ENCODE measurements at places on chromosomes 7 and 10.

DNA sequence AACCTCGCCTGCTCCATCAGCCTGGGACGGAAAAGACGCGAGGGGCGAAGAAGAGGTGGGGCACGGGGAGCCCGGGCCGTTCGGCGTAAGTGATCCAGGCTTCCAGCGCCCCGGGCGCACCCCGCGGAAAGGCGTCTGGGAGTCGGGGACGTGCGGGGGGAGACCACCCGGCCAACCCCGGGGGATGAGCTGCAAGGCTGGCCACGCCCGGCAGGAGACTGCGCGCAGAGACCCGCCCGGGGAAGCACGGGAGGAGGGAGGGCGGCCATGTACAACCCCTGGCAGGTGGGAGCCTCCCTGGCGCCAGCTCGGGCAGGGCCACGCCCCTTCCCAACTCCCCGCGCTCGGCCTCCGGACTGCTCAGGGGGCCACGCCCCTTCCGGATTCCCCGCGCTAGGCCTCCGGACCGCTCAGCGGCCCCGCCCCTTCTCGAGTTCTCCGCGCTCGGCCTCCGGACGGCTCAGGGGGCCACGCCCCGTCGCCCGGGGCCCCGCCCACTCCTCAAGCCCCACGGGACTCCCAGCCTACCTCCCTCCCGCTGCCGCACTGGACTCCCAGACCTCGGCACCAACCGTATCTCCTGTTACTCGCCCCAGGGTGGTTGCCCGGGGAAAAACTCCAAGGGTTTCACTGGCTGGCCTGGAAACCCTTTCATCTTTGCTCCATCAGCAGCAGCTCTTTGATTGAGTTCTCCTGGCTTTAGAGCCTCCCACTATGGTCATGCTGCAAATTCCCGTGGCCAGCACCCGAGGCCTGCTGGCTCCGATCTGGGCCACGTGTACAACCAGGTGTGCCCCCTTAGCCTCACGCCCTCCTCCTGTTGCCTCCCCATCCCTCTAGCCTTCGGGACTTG, 284.4 kb downstream of the ZEB1 start:
- DNase-seq: peak; percentile 65

DNA sequence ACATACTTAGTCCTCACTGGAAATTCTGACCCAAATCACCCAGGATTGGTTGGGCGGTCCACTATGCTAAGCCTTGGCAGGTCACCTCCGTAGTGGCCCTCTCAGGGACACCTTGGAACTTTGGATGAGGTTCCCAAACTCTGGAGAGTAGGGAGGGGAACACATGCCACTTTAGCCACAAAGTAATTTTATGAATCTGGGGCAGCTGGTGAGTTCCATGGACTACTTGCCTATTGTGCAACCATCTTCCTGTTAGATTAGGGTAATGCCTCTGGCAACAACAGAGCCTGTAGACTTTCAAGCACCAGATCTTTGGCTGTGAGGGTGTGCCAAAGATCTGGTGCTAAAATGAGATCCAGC, 77.7 kb downstream of the ITGB8 start:
- DNase-seq: no peak

- no peak for DNase-seq
Measured at GRCh38 chr7:44911911-44912310, 26.6 kb upstream of the PURB start.

DNA sequence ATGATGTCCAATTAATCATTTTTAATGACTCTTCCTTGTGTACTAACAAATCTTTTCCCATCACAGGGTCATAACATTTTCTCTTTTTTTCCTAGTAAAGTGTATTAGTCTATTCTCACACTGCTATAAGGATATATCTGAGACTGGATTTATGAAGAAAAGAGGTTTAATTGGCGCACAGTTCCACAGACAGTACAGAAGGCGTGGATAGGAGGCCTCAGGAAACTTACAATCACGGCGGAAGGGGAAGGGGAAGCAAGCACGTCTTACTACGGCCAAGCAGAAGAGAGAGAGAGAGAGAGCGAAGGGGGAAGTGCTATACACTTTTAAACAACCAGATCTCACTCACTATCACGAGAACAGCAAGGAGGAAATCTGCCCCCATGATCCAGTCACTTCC, 359.4 kb upstream of the NFE2L3 start:
- DNase-seq: no peak

GRCh38 chr10:74187237-74187636, 36.2 kb downstream of the ADK start:
- no peak for DNase-seq

- no peak for DNase-seq
Measured at GRCh38 chr7:16652888-16653287, 6.9 kb downstream of the BZW2 start.

DNA sequence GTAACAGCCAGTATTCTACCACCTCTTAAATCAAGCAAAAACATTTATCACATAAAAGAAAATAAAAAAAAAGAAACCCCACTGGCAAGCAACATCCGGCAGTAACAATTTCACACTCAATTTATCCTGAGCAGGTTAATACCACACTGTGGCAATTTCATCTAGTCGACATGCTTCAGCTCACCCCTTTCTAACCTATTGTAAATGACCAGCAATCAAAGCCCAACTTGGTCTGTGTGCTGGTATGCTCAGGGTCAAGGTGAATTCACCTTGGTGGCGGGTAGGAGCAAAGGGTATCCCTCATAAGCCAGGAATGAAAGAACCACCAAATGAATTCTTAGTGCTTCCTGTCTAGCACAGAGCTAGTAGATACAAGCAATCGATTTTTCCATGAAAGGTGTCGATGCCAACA, 109.1 kb upstream of the AFAP1L2 start:
- no peak for DNase-seq

DNA sequence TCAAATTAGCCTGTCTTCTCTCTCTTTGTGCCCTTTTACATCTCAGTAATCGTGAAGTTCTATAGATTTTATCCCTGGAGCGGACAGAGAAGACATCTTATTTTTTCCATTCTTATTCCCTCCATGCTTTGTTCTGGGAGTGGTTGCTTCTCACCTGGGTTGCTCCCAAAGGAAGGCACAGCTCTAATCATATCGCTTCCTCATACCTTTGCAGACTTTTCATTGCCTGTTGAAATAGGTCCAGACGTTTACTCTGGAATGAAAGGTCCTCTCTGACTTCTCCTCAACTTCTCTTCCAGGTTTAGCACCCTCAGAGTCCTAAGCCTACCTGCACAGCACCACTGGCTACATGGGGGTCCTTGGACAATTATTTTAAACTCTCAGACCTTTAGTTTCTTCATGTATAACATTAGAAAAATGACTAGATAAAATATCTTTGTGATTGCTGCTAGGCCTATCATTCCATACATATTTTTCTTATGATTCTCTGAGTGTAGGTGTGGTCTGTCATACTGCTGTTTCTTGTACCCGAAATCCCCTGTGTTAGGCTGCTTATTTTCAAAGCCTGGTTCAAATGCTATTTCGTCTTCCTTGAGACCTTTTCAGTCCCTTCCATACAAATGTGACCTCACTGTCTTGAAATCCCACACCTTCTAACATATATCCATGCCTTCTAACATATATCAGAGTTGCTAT, 418.1 kb downstream of the GFRA1 start:
- no peak for DNase-seq

- DNase-seq: no peak
Measured at GRCh38 chr7:69599286-69599954, 1.1 kb downstream of the AUTS2 start.

- DNase-seq: no peak
Measured at GRCh38 chr10:29553544-29554250, 81.1 kb downstream of the SVIL start.

- no peak for DNase-seq
Measured at GRCh38 chr7:139772873-139773272, 4.9 kb downstream of the HIPK2 start.

DNA sequence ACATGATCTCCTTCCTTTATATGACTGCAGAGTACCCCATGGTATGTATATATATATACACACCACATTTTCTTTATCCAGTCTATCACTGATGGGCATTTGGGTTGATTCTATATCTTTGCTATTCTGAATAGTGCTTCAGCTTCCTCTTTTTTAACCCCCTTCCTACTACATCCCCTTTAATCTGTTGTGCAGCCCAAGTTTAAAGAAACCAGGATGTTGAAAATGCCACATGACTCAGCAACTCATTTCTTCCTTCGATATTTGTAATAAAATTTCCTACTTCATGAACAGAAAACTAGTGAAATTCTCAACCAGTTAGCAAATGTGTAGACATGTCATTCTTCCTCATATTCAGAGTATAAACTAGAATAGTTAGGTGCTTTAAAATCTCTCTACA, 1245.7 kb upstream of the SORCS1 start:
- no peak for DNase-seq

- DNase-seq: no peak
Measured at GRCh38 chr7:77157446-77157845, 35.0 kb downstream of the CCDC146 start.

GRCh38 chr7:159036916-159037605, 107.6 kb downstream of the VIPR2 start:
- no peak for DNase-seq

DNA sequence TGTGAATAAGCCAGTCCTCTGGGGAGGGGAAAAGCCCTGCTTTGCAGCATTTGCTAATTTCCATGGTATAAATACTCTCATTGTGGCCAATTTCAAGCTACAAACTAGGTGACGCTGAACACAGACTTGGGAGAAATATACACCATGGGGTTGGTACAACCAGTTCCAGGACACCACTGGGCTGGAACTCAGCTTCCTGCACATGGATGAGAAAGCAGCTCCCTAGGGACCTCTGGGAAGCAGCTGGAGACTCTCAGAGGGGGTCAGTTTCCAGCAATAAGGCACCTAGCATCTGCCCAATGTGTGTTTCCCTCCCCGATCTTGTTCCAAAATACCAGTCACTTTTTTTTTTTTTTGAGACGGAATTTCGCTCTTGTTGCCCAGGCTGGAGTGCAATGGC, 56.8 kb upstream of the WDR11 start:
- no peak for DNase-seq

DNA sequence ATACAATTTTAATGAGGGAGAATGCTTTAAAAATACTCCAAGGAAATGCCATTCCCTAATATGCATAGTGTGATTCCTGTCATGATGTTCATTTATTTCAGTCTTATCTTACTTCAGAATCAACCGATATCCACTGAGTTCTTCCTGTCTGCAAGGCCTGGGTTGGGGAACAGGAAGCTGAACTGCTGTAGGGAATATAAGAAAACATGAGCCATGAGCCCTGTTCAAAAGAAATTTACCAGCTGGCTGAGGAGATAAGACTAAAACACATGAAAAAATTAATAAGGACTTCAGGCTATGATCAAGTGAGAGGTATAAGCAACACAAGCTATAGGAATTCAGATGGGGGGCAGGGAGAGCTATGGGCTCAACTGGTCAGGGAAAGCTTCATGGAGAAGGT, 184.7 kb downstream of the PLPP4 start:
- no peak for DNase-seq

GRCh38 chr7:102892631-102893278, 20.0 kb upstream of the LRRC17 start:
- no peak for DNase-seq

DNA sequence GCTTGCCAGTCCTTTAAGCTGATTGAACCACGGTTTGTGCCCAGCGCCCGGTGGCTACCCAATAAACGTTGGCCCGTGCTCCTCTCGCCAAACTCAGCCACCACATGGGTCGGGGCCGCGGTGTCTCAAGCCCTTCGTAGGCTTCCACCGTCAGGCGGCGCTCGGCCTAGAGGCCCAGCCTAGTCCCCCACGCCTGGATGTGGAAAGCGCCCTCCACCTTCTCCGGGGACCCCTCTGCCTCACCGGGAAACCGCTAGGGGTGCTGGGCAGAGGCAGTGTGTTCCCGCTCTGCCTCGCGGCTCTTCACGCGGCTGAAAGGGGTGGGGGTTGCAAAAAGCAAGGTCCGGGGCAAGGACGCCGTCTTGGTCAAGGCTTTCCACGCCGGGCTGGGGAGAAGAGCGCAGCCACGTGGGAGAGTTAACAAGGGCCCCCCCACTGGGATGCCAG, 29.8 kb downstream of the LEP start:
- no peak for DNase-seq

GRCh38 chr7:150428671-150429451, 21.6 kb upstream of the GIMAP8 start:
- DNase-seq: no peak

DNA sequence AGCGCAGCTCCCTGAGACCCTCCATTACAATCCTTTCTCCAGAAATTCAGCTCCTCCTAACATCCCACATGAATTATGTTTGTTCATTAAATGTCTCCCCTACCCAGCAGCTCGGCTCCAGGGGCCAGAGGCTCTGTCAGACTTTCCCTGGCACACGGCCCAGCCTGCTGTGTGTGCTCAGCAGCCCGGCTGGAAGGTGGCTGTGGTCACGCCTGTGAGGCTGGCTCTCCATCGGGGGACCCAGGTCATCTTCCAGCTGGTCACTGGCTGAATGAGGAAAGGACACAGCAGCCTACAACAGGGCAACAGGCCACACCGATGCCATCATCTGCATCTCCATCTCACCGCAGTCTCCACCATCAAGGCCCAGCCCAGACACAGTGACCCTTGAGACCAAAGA, 219.8 kb downstream of the MAD1L1 start:
- DNase-seq: no peak

DNA sequence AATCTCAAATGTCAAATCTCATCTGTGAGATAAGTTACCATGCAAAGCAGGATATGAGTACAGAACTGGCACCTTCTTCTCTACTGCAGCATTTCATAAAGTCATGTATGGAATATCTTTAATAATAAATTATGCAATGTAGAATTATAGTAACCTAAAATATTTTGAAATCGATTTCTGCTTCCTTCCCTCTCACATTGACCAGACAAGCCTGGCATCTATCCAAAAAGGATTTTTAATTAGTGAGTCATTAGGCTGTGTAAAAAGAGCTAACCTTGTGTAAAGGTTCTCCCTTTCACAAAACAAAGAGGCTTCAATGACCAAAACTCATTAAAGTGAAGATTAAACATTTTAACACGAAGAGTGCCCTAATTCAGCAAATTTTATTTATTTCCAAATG, 48.8 kb upstream of the EXOC6 start:
- DNase-seq: no peak

- DNase-seq: no peak
Measured at GRCh38 chr10:8305876-8306652, 251.6 kb downstream of the GATA3 start.

GRCh38 chr10:21514818-21515351, 10.6 kb downstream of the SKIDA1 start:
- DNase-seq: no peak

GRCh38 chr7:96479015-96479645, 157.2 kb upstream of the SLC25A13 start:
- no peak for DNase-seq

GRCh38 chr7:131364767-131365344, 37.2 kb downstream of the MKLN1 start:
- no peak for DNase-seq

DNA sequence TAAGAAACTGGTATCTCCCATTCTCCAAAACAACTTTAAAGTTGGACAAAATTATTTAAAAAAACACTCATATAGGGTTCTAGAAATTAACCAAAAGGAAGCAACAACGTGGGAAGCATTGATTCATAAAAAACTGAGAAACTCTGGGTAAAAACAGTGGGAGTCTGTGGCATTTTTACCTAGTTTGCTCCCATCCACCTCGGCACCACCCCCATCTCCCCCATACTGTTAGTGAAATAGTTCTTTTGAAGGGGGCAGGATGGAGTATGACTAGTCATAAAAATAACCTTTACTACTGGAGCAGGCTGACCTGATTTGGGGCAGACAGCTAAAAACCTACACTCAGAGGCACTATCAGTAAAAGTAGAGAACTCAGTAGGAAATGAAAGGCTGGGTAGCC, 123.2 kb downstream of the AVL9 start:
- DNase-seq: no peak

GRCh38 chr7:44572771-44573170, 937 bp downstream of the DDX56 start:
- DNase-seq: no peak

- no peak for DNase-seq
Measured at GRCh38 chr7:29946428-29947186, 43.0 kb downstream of the SCRN1 start.
